ENCODE measurements at places on chromosomes 7 and 10. TPM values are rescaled to one million over a fixed set of nuclear protein-coding genes. Genes with fewer than 3 reads are reported as not detected.

H2BK1 gene
- total RNA-seq, result not detected

JCAD gene
- total RNA-seq, result 0.05 TPM

WASL gene
- 3.7 TPM for total RNA-seq

ZNF680 gene
- 13.4 TPM for total RNA-seq

FAM25C gene
- not detected for total RNA-seq

DNA sequence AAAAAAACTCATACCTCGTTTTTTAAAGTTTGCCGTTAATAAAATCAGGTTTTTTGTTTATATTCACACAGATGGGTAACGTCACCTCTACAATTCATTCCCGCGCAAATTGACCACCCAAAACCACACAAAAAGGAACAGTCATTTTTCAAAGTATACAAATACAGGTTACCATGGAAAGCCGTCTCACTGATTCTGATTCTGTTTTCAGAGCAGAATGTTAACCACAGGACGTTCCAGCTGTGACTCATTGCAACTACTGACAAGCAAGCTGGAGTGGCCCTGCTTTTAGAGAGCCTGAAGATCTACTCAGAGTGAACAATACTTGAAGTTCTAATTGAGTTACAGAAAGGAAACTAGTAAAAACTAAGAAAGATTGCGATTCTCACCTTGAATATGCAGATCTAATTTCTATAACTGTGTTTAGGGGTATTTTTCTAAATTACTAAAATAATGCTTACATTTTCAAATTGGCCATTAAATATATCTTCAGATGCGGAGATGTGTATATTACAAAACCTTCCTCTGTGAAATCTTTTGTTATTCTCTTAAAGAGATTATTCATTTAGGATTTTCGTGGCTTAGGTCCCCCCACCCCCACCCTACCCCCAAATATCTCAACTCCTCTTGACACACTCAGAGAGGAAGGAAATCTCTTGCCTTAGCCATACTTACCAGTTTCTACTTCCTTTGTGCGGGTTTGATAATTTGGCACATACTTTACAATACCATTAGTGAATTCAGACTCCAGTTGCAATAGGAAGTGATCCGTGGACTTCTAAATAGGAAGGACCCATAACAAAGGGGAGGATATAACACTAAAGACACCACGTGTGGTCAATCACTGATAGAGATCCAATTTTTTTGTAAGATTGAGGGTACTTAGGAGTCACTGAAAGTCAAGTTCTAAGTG, 106.0 kb downstream of the CUBN start:
- peak; percentile 93 for DNase-seq

DNA sequence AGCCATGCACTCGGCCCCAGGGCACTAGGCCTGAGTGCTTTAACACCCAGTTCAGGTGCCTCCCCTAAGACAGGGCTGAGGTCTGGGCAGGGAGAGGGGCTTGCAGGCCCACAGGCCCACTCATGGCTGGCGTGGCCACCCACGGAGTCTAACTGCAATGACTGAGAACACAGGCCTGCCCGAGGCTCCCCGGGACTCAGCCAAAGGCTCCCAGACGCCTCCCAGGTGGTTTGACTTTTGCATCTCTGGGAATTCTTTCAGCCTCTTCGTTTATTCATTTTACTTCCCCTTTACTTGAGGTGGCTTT, 37.3 kb downstream of the PTPRN2 start:
- no peak for DNase-seq

DNA sequence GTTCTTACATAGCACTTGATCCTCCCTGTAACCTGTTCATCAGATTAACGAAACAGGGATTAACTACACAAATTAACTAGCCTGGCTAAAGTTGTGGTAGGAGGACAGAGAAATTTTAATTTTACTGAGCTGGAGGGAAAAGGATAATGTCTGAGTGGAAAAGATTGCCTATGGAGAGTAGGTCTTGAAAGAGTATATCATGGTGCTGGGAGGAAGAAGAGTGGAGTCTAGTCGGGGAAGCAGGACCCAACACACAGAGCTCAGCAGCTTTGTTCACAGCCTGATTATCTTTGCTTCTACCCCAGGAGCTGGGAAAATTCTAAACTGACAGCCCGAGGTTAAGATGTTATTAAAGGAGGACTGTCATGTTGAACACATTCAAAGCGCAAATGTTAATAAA, 6.1 kb upstream of the KDM7A start:
- DNase-seq, result no peak

DNA sequence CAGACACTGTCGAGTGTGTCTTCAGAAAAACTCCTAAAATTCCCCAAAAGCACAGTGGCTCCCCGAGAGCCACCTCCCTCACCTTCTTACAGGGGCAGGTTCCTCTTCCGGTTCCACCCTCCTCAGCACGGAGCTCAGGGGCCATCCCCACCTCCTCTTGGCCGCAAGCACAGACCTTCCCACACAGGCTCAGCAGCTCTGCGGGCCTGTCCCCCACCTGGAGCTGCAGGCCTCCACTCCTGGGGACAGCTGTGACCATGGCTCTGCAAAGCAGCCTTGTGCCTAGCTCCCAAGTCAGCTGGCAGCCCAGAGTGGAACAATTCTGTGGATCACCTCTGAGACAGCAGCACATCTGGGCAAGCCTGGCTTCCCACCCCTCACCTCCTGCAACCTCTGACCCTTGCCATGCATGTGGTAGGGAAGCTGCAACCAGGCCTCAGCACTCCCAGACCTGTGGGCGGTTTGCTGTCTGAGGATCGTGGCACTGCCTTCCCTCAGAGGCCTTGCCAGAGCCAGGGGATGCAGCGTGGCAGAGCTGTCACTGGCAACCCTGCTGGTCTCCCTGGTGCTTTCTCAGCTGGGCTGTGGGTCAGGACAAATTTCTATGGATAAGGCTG, 79.7 kb downstream of the ALOX5 start:
- DNase-seq, result no peak

DNA sequence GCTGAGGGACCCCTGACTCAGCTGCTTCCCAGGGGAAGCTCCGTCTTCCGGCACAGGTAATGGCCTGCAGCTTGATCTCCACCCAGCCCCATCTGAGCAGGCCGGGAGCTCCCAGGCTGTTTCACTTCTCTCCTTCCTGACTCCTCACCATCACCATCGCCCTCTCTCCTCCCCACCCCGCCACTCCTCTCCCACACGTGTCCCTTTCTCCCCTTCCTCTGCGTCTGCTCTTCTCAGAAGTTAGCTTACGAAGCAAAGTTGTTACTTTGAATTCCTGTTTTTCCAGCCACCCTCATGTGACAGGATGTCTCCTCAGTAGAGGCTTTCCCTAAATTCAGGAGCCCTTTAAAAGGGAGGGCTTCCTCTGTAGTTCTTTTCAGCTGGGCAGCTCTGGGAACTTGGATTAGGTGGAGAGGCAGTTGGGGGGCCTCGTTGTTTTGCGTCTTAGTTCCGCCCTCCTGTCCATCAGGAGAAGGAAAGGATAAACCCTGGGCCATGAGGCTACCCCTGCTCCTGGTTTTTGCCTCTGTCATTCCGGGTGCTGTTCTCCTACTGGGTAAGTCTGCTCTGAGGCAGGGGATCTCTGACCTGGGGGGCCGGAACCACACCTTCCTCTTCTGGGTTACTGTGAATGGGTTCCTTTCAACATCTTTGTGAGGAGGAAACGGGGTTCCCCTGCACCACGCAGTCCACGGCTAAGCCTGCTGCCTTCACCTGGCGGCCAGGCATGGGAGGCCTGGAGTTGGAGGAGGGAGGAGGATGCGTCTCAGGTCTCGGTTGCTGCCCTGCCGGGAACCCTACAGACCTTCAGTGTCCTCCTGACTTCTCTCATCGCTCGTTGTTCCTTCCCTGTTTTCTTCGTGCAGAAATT, at the start of gene MRC1:
TSS of gene MRC1 (plus strand) at position 378 of the 871 bp plus-strand sequence. CDS start at position 496, 118 bp downstream.
- DNase-seq, result no peak

DNA sequence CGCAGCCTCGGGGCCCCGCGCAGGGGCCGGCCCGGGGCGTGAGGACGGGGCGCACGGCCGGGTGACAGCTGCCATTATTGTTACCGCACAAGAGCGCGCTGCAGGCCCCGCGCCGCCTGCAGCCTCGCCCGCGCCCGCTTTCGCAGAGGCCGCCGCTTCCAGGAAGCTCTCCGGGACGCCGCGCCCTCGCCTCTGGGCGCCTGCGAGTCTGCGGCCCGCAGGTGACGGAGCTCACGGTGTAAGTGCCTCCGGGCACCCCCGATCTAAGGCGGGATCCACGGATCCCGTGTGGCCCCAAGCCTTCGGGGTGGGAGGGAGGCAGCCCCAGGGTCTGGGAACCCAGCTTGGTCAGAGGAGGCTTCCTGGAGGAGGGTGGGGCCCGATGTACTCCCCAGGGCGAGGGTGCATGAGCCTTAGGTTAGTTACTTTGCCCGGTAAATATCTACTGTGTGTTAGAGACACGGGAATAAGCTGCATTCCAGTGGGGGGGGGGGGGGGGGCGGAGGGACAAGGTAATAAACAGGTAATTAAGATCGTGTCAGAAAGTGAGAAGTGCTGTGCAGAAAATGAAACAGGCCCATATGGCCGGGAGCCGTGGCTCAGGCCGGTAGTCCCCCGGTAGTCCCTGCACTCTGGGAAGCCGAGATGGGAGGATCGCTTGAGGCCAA, 638 bp downstream of the IQCE start:
- peak; percentile 45 for DNase-seq

GRCh38 chr7:87147500-87147899, 4.8 kb upstream of the DMTF1 start:
- DNase-seq, result no peak

GRCh38 chr7:35505066-35505465, 189.9 kb downstream of the HERPUD2 start:
- no peak for DNase-seq

DNA sequence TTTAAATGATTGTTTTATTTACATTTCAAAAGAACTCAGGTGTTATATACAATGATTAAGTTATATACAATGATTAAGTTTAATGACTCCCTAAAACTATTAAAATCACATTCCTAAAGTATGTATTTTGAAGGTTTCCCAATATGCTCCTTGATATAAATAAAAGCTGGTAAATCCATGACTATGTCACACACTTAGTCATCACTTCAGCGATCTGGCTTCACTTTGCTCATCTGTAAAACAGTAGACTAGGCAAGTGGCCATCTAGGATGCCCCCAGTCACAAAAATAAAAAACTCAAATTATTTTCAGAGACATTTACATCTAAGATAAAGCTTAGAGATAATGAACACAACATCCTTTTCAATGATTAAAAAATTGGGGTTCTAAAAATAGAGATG, 10.8 kb downstream of the ICA1 start:
- no peak for DNase-seq

DNA sequence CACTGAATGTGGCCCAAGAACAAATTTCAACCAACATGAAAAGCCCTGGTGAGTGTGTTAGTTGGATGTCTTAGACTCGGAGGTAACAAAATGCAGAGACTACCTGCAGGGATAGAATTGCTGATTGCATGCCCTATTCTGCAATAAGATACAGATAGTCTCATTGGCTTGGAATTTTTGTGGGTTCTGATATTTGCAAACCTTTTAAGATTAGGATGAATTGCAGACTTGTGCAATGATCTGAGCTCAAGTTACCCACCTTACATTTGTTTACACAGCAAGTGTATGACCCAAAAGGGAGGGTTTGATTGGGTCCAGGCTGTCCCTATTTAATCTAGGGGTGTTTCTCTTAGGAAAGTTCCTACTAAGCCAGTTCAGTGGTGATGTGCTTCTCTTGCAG, 45.4 kb downstream of the GPR37 start:
- no peak for DNase-seq

DNA sequence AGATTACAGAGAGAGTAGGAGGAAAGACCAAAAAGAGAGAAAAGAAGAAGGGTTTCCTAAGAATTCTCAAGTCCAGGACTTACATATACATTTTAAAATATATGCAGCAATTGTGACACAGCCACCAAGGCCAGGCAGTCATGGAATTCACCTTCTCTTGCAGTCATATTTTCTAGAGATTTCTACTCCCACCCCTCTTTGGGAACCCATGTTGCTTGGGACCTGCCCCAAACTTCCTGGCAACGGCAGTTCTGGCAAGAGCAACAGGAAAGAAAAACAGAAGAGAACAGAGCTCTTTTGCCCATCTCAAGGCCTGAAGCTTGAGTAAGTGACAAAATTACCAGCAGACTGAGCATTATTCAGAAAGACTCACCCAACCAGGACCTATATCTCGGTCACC, 128.3 kb upstream of the ASAH2 start:
- DNase-seq, result no peak

- DNase-seq, result no peak
Observed at GRCh38 chr7:26629696-26630095, 234.7 kb downstream of the SKAP2 start.

DNA sequence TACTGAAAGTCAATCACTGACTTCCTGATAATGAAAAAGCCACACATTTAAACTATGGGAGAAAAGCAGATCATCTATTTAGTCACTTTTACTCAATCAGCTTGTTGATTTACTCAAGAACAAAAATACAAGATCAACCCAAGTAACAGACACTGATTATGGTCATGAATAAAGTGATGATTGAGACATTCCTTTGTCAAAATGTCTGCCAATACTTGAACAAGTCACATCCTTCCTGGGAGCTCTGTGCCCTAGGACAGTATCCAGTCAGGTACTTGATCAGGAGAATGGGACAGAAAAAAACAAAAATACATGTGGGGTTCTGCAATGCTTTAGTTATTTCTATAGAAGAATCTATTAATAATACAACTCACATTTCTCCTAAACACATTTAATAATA, 150.0 kb upstream of the NEBL start:
- no peak for DNase-seq

GRCh38 chr7:41970941-41971340, 266.1 kb downstream of the GLI3 start:
- DNase-seq, result no peak

GRCh38 chr10:92816091-92816531, 32.2 kb upstream of the EXOC6 start:
- no peak for DNase-seq

DNA sequence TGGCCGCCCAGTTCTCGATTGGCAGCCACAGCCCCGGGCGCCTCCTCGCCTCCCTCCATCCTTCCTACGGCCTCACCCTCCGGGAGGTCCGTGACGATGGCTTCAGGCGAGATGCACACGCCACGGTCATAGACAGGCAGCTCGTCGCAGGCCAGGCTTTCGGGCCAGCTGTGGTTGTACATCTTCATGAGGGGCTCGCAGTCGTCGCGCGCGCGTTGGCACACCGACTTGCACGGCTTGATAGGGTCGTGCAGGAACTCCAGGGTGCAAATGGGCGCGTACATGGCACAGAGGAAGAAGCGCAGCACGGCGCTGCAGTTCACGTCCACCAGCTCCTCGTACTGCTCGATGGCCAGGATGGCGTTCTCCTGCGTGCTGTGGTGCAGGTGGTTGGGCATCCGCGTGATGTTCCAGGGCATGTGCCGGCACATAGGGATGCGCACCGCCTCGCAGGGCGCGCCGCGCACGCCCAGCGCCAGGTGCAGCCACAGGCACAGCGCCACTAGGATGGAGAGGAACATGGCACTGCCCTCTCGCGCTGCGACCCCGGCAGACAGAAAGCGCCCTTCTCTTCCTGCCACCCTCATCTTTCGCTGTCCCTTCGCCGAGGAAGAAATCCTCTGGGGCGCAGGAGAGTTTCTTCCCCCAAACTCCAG, 472 bp downstream of the SFRP4 start:
- no peak for DNase-seq

Data from activated naive CD4-positive, alpha-beta T cell treated with anti-CD3 and anti-CD28 coated beads for 36 hours (primary cell).